ENCODE measurements at places on chromosomes 6 and 20.

- DNase-seq: no peak
Measured at GRCh38 chr6:7106215-7106751, 1.5 kb upstream of the RREB1 start.

- DNase-seq: peak; percentile 5
Measured at GRCh38 chr6:88612631-88613030, 350.8 kb downstream of the RNGTT start.

GRCh38 chr6:35489066-35489465, 7.8 kb downstream of the TEAD3 start:
- DNase-seq: no peak

- peak; percentile 20 for DNase-seq
Measured at GRCh38 chr6:42403831-42404230, 47.9 kb downstream of the TRERF1 start.

GRCh38 chr20:1266167-1266973, at the start of gene SNPH:
TSS of gene SNPH (plus strand) at chr20:1266294. CDS start at chr20:1296240, 29,946 bp downstream.
- peak; percentile 85 for DNase-seq

- DNase-seq: no peak
Measured at GRCh38 chr20:57902473-57902872, 192.7 kb upstream of the PMEPA1 start.

- peak; percentile 93 for DNase-seq
Measured at GRCh38 chr6:41443616-41444525, 102.3 kb upstream of the FOXP4 start.

DNA sequence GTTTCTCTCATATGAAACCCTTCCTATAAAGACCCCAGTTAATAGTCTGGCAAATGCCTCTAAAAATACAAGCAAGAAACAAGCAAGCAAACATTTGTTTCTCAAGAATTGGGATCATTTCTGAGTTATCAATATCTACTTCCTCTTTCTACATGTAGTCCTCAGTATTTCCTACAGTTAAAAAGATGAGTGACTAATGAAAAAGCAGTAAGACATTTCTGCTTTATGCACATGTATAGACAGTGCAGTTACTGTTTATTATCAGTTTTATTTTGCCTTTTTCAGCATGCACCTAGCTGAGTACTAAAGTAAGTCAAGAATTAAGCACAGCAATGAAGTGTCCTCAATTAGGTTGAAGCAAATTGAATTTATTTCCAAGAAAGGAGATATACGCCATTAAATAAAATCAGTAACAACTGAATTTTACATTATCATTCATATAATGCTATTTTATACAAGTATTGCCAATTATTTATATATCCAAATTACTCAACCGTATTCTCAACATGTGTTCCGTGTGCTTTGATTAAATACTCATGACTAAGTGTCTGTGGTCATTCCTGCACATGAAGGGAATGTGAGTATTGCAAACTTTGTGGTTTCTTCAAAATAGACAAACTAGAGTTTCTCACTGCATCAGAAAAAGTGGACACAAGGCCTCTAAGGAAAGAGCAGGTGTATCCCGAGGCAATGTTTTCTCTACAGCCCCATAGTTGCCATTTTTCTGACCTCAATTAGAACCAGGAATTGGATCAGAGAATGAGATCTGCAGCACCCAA, 159.3 kb upstream of the MARCKS start:
- DNase-seq: no peak

DNA sequence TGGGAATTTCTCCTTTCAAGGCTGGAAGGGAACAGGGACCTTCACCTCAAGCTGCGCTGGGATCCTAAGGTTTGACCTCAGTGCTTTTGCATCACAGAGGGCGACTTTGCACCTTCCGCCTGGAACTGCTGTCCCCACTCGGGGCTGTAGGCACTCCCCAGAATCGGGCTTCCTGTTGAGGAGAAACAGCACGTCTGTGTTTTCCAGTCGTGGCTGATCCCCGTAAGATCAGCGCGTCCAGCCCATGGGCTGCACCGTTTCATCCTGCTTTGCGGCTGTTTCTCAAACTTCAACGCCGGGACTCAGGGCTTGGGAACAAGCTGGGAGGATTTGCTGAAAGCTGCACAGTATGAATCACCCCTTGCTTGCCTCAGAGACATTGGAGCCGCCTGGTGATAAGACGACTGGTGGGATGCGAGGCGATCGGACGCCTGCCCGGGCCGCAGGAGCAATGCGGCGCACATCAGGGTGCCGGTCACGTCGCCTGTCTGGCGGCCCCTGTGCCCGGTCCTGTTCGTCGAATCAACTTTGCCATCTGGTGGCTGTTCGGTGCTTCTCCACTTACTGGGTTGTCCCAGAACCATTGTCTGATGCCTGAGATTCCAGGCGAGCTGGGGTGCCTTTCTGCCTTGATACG, 53.6 kb upstream of the FRMD1 start:
- DNase-seq: peak; percentile 91

DNA sequence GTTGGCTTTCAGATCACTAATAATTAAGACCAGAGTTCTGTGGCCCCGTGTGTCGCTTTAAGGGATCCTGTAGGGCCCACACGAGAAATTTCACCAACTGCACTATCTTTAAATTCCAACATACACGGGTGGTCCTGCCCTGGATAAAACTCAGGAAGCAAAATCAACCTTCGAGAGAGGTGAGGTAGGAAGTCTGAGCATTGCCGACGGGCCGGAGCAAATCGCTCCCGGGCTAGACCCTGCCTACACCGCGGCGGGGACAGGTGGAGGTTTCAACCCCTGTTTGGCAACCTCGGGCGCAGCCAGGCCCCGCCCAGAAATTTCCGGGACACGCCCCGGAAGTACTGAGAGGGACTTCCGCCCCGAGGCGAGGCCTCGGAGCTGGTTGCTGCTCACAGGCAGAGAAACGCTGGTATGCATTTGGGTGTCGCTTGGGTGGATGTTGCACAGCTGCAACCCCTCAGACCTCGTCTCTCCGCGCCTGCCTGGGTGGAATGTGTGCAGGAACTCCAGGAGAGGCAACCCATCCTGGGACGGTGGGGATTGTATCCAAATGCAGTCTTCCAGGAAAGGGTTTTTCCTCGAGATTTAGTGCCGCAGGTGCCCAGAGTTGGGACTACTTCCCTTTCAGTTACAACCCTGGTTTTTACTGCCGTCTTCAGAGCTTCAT, 19.9 kb downstream of the ZKSCAN8 start:
- peak; percentile 82 for DNase-seq

- peak; percentile 35 for DNase-seq
Measured at GRCh38 chr6:75219263-75219662, 13.4 kb upstream of the COL12A1 start.

- peak; percentile 20 for DNase-seq
Measured at GRCh38 chr6:108222504-108222903, 38.3 kb downstream of the SNX3 start.

DNA sequence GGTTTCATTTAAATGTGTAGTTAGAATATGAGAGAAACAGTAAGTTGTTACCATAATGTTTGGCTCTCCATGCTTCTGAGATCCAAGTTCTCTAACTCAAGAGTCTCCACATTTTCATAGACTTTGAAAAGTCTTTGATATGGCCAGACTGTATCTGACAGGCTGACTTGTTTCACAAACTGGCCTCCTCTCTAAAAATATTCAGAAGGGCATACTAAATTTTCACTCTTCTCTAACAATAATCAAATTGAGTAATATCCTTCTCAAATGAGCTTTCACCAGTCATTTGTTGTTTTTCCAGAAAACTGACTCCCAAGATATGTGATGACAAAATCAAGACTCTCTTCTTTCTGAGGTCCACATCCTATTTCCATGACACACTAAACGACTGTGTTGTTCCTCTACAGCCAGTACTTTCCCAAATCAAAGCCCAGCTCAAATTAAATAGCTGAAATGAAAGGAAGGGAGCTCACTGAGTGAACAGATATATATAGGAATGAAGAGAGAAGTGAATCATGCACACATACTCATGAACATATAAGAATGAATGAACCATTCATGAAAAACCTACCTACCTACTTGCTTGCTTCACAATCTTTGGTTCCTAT, 15.1 kb downstream of the HIVEP2 start:
- DNase-seq: no peak

DNA sequence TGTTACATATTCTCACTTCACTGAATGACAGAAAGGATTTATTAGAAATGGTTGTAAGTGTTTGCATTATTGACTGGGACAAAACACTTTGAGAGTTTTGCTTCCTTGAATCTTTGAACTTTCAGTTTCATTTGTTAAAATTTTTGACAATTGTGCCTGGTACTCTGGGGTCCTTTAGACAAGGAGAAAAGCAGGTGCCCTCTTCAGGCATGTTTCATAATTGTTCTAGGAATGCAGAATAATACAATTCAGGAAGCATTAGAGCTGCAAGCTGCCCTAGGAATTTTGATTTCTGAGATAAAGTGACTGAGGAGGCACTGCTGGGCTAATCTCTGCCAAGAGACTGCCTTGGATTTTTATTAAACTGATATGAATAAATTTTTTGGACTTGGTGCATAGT, 49.7 kb downstream of the TOP1 start:
- peak; percentile 60 for DNase-seq

- DNase-seq: peak; percentile 13
Measured at GRCh38 chr6:153312634-153313033, 181.6 kb upstream of the RGS17 start.

DNA sequence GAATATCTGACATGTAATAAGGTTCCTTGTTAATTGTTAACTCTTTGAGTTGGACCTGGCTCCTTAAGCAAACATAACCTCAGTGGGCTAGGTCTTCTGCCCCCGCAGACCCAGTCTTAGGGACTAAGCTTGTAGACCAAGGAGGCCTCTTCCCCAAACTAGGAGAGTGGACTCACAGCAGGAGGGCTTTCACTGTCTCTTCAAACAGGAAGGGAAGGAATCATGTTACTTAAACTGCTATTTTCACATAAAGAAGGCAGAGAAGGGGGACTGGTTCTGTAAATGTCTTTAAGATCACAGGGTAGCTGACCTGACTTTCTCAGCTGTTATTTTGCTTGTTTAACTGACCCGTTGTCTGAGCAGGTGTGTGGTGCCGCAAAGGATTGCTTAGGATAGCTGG, 34.9 kb upstream of the PRDM1 start:
- no peak for DNase-seq

- DNase-seq: no peak
Measured at GRCh38 chr20:45999557-46000261, 9.0 kb upstream of the MMP9 start.

DNA sequence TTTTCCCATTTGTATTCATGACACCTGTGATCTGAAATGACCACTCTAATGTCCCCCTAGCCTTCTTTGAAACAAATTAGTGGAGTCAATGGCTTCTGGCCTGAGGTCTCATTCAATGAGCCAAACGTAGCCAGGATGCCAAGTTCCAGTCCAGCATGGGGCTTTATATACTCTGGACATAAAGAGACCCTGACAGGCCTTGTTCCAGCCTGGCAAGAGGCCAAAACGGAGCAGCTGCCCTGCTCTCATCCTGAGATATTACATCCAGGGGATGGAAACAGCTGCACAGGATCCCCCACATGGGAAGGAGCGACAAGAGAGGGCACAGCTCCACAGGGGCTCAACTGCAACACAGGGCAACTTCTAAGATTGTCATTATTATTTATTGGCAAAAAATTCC, 437.8 kb downstream of the CDH26 start:
- peak; percentile 90 for DNase-seq

GRCh38 chr6:168113226-168113625, 34.2 kb upstream of the FRMD1 start:
- DNase-seq: no peak

- no peak for DNase-seq
Measured at GRCh38 chr6:119171864-119172588, 93.6 kb upstream of the FAM184A start.

DNA sequence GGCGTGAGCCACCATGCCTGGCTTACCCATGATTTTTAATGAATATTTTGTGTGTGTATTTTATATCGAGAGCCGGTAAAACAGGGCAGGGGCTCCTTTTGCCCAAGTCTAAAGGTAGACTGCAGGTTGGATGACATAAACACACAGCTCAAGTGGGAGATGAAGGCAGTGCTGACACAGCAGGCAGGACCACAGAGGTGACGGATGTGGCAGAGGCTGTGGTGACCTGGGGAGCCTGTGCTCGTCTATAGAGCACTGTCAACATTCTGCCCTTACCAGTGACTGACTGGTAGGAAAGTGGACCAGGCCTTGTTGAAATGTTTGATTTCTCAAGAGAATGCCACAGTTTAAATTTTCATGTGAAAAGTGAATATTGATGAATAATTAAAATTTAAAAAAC, 137.5 kb downstream of the ZFP64 start:
- no peak for DNase-seq

DNA sequence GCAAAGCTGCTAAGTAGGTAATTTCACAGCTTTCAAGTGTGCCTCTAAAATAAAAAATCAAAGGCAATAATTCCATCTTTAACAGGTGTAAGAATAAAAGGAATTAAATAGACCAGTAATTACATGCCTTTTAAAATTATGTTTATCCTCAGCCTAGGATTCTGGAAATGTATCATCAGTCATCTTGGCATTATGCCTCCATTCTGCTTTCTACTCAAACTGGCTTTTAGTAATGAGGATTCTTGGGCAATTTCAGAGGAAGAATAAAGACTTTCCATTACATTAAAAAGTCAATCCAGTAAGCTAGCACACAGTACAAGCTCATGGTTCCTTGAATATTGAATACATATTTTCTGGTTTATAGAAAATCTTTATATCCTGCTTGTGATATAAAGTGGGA, 44.7 kb downstream of the GSTA2 start:
- DNase-seq: no peak

DNA sequence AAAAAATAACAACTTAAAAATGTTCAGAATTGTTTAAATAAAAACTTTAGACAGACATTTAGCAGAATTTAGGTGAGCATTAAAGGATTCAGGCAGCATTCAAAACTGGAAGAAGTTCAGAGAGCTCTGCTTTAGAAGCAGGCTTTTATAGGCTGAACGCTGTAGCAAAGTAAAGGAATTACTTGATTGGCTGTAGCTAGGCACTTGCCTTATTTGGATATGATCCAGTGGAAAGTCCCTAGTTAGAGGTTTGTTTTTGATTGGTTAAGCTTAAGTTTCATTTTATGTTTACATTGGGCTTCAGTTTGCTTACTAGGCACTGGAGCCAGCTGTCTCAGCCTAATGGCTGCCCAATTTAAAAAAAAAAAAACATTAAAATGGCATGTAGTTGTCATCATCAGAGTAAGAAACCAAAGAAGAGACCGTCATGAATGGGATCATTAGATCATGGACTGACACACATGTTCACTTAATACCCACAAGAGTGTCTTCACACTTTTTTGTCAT, 65.1 kb downstream of the CBFA2T2 start:
- peak; percentile 86 for DNase-seq

DNA sequence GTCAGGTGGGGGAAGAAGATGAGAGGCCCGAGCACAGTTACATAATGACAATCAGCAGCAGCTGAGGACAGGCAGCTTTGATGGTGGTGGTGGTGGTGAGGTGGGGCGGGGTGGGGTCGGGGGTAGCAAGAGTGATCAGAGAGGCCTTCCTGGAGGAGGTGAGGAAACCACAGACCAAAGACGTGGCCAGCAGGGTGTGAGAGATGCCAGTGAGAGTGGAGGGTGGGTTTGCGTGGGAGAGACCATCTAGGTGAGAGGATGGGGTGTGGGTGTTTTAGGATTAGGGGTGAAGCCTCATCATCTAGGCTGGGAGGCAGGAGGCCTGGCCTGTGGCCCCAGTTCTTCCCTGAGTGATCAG, 76.0 kb upstream of the TOX2 start:
- DNase-seq: no peak
